ENCODE measurements at places on chromosomes 5 and 9.

- no peak for DNase-seq
These were observed 5.7 kb downstream of the EGR1 start for GRCh38 chr5:138471052-138471361.

- DNase-seq, result no peak
These were observed 90.2 kb upstream of the SH3GL2 start for GRCh38 chr9:17488662-17489061.

DNA sequence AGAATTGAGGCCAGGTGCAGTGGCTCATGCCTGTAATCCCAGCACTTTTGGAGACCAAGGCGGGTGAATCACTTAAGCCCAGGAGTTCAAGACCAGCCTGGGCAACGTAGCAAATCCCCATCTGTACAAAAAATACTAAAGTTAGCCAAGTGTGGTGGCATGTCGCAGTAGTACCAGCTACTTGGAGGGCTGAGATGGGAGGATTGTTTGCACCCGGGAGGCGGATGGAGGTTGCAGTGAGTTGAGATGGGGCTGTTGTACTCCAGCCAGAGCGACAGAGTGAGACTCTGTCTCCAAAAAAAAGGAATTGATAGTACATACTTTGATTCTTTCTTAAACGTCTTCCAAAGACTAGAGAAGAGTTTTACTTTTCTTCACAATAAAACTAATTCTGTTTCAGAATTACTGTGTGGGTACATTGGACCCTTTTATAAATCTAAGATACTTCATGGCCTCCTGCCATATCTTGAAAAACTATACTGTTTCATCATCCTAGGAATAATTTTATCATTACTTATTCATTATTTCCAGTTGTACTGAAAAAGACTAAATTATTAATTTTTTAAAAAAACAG is 132.0 kb upstream of the GRHPR start:
- no peak for DNase-seq

GRCh38 chr9:115494393-115494792 is 376.4 kb upstream of the TNC start:
- no peak for DNase-seq

GRCh38 chr5:91146905-91147600 is 236.1 kb downstream of the ARRDC3 start:
- no peak for DNase-seq

- no peak for DNase-seq
These were observed 516 bp downstream of the MAST4 start for GRCh38 chr5:66596636-66597182.

DNA sequence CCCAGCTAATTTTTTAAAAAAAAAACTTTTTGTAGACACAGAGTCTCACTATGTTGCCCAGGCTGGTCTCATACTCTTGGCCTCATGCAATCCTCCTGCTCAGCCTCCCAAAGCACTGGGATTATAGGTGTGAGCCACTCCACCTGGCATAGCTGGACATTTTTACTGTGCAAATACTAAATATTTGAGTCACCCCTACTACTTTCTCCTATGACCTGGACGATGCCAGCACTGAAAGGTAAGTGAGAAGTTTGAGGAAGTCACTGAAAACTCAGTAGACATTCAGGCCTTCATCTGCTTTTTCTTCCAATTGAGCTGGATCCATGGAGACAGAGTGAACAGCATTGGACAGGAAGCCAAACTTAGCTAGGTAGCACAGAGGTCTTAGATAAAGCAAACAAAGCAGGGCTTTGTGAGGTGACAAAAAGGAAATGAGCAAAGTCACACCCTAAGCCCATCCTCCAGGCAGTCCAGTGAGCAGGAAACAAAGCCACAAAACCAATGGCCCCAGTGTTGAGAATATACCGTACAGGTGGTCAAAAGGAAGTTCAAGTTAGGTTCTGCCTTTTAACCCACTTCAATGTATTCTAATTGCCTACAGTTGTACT is 192.6 kb upstream of the RASA1 start:
- no peak for DNase-seq

DNA sequence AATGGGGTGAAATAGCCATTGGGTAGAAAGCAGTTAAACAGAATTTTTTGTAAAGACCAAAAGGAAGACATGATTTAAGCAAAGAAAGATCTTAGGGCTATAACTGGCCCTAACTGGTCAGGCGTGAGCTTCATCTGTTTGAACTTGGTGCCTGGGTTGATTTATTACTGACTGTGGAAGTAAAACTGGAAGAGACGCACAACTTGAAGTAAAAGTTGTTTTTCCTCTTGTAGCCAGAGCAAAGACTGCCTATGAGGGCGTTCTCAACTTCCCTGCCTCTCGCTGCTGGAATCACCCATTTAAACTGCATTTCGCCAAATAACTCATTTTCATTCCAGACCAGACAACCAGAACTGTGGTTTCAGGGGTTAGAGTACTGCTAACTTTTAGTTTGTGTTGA is 1.5 kb downstream of the THBS4 start:
- no peak for DNase-seq

- DNase-seq, result no peak
These were observed 68.9 kb upstream of the ANKRD55 start for GRCh38 chr5:56302027-56302426.

DNA sequence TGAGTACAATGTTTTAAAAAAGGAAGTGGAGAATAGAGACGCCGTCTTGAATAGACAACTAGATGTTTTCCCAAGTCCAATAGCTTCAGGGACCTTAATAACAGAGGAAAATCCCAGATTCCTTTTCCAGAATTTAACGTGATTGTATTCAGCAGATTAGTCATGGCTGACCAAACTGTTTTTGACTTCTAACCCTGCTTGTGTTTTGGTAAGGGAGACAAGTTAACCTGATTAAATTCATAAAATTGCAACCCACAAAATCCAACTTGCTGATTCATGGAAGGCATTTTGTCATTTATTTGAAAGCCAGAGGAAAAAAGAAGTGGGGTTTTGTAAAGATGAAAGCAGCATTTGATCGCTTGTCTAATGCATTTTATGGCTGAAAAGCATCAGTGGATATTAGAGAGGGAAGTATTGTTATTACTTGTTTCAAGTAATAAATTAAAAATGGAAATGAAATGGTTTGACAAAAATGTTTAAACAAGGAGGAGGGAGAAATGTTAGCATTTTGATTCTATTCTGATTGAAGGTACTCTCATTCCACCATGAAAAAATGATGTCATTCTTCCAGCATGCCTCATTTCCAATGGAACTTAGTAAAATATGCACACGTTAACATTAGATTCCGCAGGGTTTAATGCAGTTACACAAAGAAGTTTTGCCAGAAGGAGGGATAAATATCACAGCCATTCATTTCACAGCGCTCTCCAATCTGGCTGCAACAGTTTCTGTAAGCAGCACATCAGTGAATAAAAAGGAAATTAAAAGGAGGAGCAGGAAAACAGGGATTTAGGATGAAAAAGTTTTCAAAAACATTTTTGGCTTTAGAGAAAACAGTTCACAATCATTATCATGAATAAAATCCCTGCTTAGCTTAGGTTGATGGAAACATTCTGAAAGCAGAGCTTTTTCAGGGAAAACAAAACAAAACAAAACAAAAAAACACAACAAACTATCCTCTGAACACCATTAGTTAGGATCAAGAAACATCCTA is 314.7 kb downstream of the PRR16 start:
- no peak for DNase-seq

- DNase-seq, result no peak
These were observed 711.8 kb upstream of the CTNND2 start for GRCh38 chr5:12616093-12616492.

DNA sequence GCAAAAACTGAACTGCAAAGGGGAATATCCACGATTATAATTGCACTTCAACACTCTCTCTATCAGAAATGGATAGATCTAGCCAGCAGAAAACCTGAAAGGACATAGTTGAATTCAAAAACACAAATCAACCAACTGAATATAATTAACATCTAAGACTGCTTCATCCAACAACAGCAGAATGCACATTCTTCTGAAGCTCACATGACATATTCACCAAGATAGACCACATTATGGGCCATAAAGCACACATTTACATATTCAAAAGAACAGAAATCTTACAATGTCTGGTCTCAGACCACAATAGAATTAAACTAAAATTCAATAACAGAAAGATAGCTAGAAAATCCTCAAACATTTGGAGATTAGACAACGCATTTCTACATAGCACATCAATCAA is 118.3 kb downstream of the FBXO4 start:
- DNase-seq, result no peak

DNA sequence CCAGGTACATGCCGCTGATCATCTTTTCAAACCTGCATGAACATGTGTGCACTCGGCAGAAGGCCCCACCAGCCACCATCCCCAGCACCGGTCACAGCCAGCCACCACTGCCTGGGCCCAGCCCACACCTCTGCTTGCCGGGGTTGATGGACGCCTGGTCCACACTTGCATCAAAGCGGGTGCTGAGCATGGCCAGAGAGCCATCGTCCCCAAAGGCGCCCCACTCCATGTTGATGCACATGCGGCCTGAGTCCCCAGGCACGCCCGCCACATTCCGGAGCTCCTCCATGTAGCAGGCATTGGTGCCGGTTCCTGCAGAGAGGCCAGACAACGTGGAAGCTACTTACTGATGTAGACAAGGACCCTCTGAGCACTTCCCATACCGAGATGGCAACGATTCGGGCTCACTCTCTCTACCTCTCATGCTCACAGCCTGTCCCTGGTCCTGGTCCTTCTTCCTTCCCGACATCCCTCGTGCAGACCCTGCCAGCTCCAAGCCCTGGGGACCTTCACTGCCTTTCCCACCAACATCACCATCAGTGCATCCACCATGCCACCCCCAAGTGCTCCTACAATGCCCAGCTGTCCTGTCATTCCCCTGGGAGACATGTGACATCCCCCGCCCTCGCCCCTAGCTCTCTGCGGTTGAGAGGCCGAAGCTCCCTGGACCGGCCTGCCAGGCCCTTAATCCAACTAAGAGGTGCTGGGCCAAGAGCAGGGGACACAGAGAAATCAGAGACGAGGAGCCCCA is 17.2 kb downstream of the HK3 start:
- DNase-seq, result no peak

- no peak for DNase-seq
These were observed 431.3 kb upstream of the ITGA1 start for GRCh38 chr5:52356311-52356918.

- DNase-seq, result no peak
These were observed 326 bp downstream of the RIGI start for GRCh38 chr9:32525709-32526030.

DNA sequence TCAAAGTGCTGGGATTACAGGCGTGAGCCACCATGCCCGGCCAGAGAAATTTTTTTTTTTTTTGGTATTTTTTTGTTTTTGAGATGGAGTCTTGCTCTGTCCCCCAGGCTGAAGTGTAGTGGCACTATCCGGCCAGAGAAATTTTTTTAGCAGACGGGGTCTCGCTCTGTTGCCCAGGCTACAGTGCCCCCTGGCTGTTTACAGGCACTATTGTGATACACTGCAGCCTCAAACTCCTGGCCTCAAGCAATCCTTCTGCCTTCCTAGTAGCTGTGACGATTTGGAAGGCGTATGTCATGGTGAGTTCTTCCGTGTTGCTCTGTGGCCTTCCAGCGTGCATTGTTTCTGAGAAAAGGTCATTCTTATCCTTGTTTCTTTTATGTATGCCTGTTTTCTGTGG is 47.5 kb downstream of the CNOT6 start:
- no peak for DNase-seq

DNA sequence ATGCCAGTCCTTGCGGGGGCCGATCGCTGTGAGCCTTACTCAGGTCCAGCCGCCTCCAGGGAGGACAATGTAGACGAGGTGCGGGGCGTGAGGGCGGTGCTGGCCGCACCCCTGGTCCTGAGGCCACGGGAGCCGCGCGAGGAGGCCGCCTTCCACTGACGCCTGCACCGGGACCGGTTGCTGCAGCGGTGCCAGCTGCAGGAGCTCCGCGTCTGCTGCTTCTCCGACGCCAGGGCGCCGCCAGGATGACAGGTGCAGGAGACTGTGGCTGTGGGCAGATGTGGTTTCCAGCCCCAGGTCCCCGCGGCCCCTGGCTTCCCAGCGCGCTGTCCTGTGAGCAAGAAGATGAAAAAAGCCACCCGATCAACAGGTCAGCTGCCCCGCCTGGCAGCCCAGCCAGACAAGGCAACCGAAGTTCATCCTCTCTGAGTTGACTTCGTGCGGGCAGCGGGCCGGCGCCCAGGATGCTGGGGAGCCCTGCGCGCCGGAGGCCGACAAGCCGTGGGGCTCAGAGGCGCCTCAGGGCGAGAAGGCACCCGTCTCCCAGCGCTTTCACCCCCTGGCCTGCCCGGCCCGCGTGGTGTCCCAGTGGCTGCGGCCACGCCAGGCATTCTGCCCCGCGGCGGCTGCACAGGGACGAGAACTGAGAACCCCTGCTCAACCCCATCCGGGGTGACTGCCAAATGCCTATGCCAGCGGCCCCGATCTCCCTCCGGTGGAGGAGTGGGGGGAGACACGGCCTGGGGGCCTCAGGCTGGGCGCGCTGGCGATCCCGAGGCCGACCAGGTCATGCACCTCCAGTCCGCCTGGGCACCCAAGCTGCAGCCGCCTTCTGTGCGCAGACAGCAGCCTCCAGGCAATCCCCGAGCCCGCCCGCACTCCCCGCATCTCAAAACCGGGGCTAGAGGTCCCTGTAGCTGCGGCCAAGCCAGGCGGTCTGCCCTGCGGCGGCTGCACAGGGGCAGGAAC is 43.4 kb upstream of the BICD2 start:
- no peak for DNase-seq

DNA sequence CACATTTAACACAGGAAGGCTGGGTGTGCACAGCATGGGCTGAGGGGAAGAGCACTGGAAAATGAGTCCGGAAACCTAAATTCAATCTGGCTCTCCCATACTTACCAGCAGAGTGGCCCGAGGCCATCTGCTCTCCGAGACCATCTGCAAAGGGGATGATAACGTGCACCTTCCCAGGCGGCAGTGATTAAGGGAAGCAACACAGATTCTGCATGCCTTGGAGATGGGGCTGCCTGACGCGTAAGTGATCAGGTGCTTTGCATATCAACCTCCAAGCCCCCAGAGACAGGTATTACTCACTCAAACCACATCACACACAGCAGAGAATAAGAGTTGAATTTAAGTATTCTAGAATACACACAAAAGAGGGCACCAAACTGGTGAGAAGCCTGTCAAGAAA is 9.1 kb downstream of the EPB41L4B start:
- DNase-seq, result no peak

DNA sequence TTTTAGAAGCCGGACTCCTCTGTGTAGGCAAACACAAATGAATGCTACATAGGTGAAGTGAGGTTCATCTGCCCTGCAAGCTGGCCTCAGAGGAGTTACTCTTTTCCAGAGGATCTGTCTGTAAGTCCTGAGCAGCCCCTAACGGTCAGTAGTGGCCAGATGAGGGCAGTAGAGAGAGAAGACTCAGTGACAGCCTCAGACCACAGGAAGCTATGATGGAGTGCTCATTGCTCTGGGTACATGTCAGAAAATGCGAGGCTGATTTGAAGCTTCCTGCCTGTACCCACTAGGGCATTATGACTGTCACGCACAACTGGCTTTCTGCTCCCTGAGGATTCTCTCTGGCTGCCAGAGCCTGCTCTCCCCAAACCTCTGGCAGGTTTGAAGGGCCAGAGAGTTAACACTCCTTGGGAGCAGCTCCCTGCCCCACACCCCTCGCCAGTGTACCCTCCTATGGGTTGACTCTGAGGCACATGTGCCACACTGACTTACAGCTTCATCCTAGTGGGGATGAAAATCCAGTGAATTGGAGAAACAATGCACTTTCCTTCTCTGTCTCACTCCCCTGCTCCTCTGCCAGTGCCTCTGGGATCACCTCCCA is 141.5 kb downstream of the GABRG2 start:
- no peak for DNase-seq

- no peak for DNase-seq
These were observed 40.8 kb upstream of the SPDL1 start for GRCh38 chr5:169542811-169543210.

GRCh38 chr9:113875459-113876150 is 504 bp upstream of the ZNF618 start:
- no peak for DNase-seq

Data from stimulated activated CD4-positive, alpha-beta T cell treated with anti-CD3 and anti-CD28 coated beads, Interleukin-12 subunit alpha, Interleukin-12 subunit beta, amount 100 ng/mL, for 48 hours (primary cell).